ENCODE measurements at places on chromosomes 13 and 19.
A peak's percentile ranks its signal among the peaks of the same experiment; 100 is the strongest.

DNA sequence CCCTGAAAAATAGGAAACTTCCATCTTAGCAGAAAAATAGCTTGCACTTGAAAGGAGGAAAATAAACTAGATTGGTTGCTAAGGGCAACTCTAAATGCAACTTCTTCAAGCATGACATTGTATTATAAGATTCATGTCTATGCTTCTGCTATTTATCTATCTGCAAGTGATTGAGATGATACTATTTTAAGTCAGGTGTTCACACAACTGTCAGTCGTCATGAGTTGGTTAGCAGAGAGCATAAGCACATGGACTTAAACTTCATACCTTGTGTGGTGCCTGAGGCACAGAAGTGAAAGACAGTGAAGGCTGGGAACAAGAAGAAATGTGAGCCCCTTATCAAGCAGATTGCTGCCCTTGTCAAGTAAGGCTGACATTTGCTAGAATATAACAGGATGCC is 82.9 kb downstream of the SLITRK5 start:
- H3K4me3 ChIP-seq, result no peak overlapping the region
- no peak for DNase-seq
- peaks cover 2% of the 10 kb centered on the region for H3K27me3 ChIP-seq
- H3K36me3 ChIP-seq, result no peaks in the 10 kb centered on the region
- H3K27ac ChIP-seq, result no peak overlapping the region

GRCh38 chr13:59495936-59496512 is 667.7 kb downstream of the DIAPH3 start:
- peaks cover 1% of the 10 kb centered on the region for H3K27me3 ChIP-seq
- peak; percentile 41 for DNase-seq
- H3K27ac ChIP-seq, result peak overlapping the region; percentile 83
- peak overlapping the region; percentile 60 for H3K4me3 ChIP-seq

DNA sequence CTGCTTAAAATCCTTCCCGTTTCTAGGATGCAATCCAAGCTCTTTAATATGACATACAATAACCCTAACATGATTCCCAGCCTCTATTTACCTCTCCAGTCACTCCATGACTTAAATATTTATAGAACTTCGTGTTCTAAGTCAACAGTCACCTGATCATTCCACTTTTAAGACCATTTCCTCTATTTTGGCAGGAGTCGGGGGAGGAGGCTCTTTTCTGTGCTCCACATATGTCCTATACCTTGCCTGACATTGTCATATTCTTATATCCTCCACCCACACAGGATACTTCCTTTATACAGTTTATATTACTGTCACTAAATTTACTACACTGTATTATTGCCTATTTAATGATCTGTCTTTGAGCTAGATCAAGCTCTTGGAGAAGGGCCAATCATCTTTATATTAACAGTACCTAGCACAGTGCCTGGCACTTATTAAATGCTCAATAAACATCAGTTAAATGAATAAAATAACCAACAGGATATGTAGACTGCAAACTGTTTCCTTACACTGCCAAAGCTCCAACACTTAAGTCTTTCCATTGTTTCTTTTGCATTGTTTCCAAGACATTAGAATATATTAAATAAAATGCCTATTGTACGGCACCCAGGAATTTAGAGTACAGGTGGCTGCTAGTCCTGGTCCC is 2.7 kb downstream of the ARGLU1 start:
- peak overlapping the region; percentile 14 for H3K27ac ChIP-seq
- peak overlapping the region; percentile 48 for H3K4me3 ChIP-seq
- H3K4me1 ChIP-seq, result peaks cover 46% of the 10 kb centered on the region
- no peak for DNase-seq

DNA sequence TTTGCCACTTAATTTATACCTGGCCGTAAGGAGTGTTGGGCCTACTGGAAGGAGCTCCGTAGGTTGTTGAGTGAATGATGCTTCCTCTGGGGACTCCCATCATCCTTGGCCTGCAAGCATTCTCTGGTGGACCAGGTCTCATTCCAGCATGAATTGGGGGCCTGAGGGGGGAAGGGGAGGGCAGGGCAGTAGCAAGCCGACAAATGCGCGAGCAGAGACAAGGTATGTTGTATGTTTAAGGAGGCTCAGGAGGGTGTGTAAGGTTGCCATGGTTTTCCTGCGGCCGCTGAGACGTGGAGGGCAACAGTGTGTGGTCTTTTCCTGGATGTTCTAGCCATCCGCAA is 749 bp downstream of the ZNF264 start:
- no peak for DNase-seq
- H3K27ac ChIP-seq, result peak overlapping the region; percentile 82
- peaks cover 12% of the 10 kb centered on the region for H3K27me3 ChIP-seq
- H3K4me1 ChIP-seq, result peaks cover 9% of the 10 kb centered on the region
- peaks cover 35% of the 10 kb centered on the region for H3K36me3 ChIP-seq

- no peak overlapping the region for H3K4me3 ChIP-seq
- peaks cover 4% of the 10 kb centered on the region for H3K4me1 ChIP-seq
- DNase-seq, result no peak
Measured at GRCh38 chr19:46490774-46491173, 4.9 kb downstream of the PNMA8B start.

- H3K27me3 ChIP-seq, result peaks cover 9% of the 10 kb centered on the region
- H3K4me1 ChIP-seq, result peaks cover 13% of the 10 kb centered on the region
- peaks cover 12% of the 10 kb centered on the region for H3K36me3 ChIP-seq
- H3K4me3 ChIP-seq, result no peak overlapping the region
- no peak for DNase-seq
Measured at GRCh38 chr13:113825841-113826240, 38.0 kb downstream of the GAS6 start.

- peaks cover 9% of the 10 kb centered on the region for H3K27me3 ChIP-seq
- peaks cover 37% of the 10 kb centered on the region for H3K4me1 ChIP-seq
- no peak overlapping the region for H3K4me3 ChIP-seq
- H3K27ac ChIP-seq, result no peak overlapping the region
Measured at GRCh38 chr13:25978961-25979360, 72.9 kb downstream of the SHISA2 start.

DNA sequence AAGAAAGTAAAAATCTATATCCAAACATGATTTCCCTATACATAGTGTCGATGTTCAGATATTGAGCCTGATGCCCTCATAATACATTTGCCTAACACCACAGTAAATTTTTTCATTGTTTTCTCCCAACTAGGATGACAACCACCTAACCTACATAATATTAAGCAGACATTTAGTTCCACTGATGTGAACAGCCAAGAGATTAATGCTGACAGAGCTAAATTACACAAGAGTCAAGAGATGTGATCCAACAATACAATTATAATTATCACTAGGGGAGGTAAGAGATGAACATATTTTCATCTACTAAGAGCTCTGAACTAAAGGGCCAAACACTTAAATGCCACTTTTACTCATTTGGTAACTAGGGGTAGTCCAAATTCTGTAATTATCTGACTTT is 145.9 kb downstream of the DACH1 start:
- H3K4me3 ChIP-seq, result no peak overlapping the region
- H3K36me3 ChIP-seq, result no peaks in the 10 kb centered on the region

DNA sequence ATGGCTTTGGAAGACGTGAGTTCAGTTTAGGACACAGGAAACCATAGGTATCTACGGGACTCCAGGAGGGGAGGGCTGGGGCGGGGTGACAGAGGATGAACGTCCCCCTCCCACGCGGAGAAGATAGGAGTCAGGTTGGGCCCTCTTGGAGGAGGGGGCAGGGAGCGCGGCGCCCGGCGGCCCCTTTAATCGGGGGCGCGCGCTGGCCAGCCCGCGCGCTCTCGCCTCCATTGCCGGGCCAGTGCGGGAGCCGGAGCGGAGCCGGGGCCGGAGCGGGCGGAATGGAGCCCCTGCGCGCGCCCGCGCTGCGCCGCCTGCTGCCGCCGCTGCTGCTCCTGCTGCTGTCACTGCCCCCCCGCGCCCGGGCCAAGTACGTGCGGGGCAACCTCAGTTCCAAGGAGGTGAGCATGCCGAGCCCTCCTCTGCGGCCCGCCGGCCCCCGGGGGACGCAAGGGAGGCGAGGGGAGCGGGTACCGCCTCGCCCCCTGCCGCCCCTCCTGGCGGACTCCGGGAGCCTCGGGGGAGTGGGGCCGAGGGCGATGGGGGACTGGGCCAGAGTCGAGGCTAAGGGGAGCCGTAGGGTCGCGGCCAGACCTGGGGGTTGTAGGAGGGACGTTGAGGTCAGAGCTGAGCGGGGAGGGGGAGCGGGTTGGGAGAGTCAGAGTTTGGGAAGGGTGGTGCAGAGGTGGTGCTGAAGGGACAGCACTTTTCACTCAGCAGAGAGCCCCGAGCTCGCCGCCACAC is at the start of gene TMEM145:
TMEM145 (plus strand) TSS at position 214 of the 744 bp plus-strand sequence; CDS start at position 282, 68 bp downstream.
- H3K27ac ChIP-seq, result peak within 1 kb of the TSS; percentile 5
- no peaks in the 10 kb centered on the region for H3K36me3 ChIP-seq
- DNase-seq, result peak; percentile 79
- peaks cover 10% of the 10 kb centered on the region for H3K4me1 ChIP-seq
- peaks cover 6% of the 10 kb centered on the region for H3K27me3 ChIP-seq

DNA sequence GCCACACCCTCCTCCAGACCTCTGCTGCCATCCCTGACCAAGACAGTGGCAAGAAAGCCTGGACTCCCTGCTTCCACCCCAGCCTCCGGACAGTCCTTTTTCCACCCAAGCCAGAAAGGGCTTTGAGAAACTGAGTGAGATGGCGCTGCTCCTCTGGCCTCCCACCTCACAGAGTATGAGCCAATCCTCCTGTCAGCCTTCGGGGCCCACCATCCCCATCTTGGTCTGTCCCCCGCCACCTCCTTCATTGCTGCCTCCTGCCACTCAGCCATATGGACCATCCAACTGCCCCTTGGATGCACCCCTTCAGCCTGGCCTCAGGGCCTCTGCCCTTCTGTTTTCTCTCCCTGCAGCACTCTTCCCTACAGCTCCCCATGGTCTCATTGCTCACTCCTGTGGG is 125.7 kb downstream of the CRYL1 start:
- no peaks in the 10 kb centered on the region for H3K4me1 ChIP-seq
- H3K27ac ChIP-seq, result no peak overlapping the region
- H3K36me3 ChIP-seq, result peaks cover 6% of the 10 kb centered on the region
- no peak for DNase-seq
- no peak overlapping the region for H3K4me3 ChIP-seq
- H3K27me3 ChIP-seq, result peaks cover 8% of the 10 kb centered on the region

DNA sequence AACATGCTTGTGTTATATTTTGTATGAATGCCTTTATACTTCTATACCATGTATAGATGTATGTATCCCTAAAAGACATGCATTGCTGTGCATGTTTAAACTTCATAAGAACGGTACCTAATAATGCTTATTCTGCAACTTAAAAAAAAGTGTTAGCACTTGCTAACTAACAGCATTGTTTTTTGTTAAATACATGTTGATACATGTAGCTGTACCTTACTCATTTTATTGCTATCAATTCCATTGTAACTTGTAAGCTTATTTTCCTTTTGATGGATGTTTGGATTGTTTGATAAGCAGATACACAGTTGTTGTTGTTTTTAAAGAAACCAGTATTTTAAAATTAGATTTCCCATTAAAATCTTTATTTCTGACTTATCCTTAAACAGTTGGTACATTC is 53.8 kb downstream of the CDK8 start:
- no peaks in the 10 kb centered on the region for H3K27me3 ChIP-seq
- peaks cover 8% of the 10 kb centered on the region for H3K4me1 ChIP-seq
- no peaks in the 10 kb centered on the region for H3K36me3 ChIP-seq
- H3K4me3 ChIP-seq, result no peak overlapping the region

- no peak for DNase-seq
- H3K27me3 ChIP-seq, result peaks cover 13% of the 10 kb centered on the region
- H3K36me3 ChIP-seq, result no peaks in the 10 kb centered on the region
- H3K27ac ChIP-seq, result no peak overlapping the region
- H3K4me3 ChIP-seq, result no peak overlapping the region
- peaks cover 5% of the 10 kb centered on the region for H3K4me1 ChIP-seq
Measured at GRCh38 chr13:24682353-24682752, 2.1 kb downstream of the ATP12A start.

- H3K27ac ChIP-seq, result no peak overlapping the region
- H3K4me1 ChIP-seq, result no peaks in the 10 kb centered on the region
- no peak overlapping the region for H3K4me3 ChIP-seq
Measured at GRCh38 chr13:58823701-58824100, 1192.2 kb downstream of the PCDH17 start.

DNA sequence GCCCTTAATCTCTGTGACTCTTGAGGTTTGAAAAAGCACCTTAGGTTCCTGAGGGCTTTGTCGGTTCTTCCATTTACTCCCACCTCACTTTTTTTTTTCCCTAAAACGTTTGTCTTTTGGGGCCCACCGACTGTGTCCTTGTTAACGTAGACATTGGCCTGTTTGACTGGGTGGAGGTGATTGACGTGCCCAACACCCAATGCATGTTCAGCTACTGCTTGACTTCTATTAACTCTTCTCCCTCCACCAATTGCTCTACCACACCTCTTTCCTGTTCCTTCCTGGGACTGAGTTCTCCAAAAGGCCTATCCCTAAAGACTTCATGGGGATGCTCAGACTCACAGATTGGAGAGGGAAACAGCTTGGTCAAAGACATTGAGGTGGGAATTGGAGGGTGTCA is 17.3 kb downstream of the CKM start:
- H3K36me3 ChIP-seq, result no peaks in the 10 kb centered on the region
- H3K4me1 ChIP-seq, result no peaks in the 10 kb centered on the region
- H3K27ac ChIP-seq, result no peak overlapping the region
- no peak for DNase-seq

DNA sequence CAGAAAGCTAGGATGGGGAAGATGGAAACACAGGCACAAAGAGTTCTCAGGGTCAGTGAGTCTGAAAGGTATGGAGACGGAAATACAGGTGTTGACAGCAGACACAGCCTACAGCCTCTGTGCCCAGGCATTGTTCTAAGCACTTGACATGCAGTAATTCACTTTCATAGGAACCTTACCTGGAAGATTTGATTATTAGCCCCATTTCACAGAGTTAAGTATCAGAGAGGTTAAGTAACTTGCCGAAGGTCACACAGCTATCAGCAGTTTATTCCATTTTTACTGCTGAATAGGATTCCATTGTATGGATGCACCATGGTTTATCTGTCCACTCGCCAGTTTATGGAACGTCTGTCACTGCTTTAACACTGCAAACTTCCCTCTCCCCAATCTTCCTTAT is 13.2 kb downstream of the KLK4 start:
- H3K27ac ChIP-seq, result no peak overlapping the region
- H3K36me3 ChIP-seq, result no peaks in the 10 kb centered on the region
- no peak for DNase-seq
- H3K4me1 ChIP-seq, result no peaks in the 10 kb centered on the region
- peaks cover 9% of the 10 kb centered on the region for H3K27me3 ChIP-seq
- no peak overlapping the region for H3K4me3 ChIP-seq

- peaks cover 2% of the 10 kb centered on the region for H3K27me3 ChIP-seq
- no peak overlapping the region for H3K4me3 ChIP-seq
- DNase-seq, result no peak
Measured at GRCh38 chr13:41492432-41493260, 35.3 kb downstream of the RGCC start.
